ENCODE measurements at places on chromosomes 3 and 15.
A peak's percentile ranks its signal among the peaks of the same experiment; 100 is the strongest.

GRCh38 chr3:17369973-17370372 lies 372.5 kb downstream of the TBC1D5 start:
- DNase-seq, result no peak

DNA sequence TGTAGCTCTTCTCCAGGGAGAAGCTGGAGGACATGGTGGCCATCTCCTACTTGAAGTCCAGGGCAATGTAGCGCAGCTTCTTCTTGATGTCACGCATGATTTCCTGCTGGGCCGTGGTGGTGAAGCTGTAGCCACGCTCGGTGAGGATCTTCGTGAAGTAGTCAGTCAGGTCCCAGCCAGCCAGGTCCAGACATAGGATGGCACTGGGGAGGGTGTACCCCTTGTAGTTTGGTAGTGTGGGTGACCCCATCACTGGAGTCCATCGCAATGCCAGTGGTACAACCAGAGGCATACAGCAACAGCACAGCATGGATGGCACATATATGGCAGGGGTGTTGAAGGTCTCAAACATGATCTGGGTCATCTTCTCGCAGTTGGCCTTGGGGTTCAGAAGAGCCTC lies 7.0 kb upstream of the LPCAT4 start:
- no peak for DNase-seq

GRCh38 chr3:65979162-65979561 lies 59.6 kb downstream of the MAGI1 start:
- peak; percentile 68 for DNase-seq

DNA sequence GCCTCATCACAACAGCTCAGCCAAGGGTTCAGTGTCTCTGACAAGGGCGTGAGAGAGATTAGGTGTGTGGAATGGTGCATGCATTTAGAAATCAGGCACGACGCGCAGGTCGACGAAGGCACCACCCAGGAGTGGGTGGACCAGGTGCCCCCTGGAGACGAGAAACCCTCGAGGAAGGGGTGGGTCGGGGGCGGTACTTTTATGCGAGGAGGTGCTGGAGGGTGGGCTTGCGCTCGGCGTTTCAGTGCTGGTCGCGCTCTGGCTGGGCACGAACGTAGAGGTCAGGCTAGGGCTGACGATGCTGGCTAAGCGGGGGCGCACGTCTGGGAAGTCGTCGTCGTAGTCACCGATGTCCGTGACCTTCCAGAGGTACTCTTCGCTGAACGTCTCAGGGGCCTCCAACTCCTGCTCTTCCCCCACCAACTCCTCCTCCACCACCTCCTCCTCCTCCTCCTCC lies 393 bp downstream of the ERICH6 start:
- peak; percentile 29 for DNase-seq

DNA sequence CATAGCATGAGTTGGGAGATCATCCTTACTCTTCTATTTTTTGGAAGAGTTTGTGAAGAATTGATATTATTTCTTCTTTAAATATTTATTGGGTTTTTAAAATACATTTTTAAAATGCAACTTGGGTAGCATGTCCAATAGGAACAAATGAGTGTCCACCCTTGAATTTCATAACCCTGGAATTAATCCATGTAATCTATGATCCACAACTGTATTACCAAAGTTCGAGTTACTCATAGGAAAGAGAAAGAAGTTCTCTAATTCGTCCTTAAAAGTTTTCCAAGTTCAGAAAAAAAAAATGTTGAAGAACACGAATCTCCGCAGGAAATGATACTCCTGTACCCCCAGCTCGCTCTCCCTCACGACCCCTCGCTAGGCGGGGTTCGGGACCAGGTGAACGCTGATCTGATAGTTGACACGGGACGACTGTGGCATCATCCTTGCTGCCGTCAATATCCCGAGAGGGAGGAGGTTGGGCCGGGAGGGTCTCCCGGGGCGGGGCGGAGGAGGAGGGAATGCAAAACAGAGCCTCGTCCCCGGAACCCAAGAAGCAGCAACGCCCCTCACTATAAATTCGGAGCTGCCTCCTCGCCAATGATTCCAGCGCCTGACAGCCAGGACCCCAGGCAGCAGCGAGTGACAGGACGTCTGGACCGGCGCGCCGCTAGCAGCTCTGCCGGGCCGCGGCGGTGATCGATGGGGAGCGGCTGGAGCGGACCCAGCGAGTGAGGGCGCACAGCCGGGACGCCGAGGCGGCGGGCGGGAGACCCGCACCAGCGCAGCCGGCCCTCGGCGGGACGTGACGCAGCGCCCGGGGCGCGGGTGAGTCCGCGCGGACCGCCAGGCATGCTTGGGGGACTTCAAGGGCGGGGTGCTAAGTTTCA lies at the start of gene AGTR1:
TSS of gene AGTR1 (plus strand) at position 598 of the 884 bp plus-strand sequence. CDS start 43,133 bp downstream, outside the sequence.
- DNase-seq, result peak; percentile 85

DNA sequence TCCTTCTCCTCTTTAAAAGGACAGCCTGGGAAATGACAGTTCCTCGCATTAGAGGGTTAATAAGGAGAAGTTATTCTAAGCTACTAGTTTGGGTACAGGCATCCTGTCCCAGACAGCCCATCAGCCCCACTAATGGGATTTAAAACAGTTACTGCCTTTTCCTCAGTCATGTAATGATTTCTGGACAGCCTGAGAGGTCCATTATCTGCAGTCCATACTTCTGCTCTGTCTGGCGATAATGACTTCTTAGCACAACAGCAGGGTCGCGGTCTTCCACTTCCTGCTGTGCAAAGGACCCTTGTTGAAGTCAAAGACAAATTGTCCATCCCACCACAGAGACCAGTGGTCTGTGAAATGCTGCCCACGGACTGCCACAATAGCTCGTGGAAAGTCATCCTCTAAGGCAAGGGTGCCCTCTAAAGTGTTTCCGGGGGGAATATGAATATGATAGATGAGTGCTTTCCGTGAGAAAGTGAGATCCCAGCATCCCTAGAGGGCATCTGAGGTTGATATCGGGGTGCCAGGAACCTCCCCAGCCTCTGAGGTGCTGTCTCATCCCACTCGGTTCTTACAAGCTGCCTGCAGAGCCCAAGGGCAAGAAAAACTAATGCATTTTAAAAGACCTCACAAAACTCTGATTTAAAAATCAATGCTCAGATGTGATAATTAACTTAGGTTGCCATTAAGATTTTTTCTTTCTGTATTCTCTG lies 100.7 kb downstream of the SHOX2 start:
- no peak for DNase-seq

GRCh38 chr3:183287301-183287971 lies 34.4 kb downstream of the B3GNT5 start:
- DNase-seq, result no peak

DNA sequence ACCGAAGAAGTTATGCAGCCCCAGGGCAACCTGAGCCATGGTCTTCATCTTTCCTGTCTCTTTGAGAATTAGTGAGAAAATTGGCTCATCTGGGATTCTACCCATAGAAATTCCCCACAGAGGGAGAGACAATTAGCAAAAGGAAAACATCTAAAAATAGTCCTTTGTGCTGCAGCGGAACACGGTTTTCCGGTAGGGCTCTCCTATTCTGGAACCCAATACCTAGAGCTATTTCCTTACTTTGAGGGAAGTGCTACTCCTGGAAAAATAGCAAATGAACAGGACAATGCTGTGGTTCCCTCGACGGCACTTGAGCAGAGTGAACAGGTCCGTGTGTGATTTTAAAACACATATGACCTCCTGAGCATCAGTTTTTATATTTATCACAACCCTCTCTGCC lies 210.5 kb downstream of the FGF12 start:
- no peak for DNase-seq

GRCh38 chr15:93860701-93861100 lies 370.7 kb upstream of the MCTP2 start:
- DNase-seq, result no peak

DNA sequence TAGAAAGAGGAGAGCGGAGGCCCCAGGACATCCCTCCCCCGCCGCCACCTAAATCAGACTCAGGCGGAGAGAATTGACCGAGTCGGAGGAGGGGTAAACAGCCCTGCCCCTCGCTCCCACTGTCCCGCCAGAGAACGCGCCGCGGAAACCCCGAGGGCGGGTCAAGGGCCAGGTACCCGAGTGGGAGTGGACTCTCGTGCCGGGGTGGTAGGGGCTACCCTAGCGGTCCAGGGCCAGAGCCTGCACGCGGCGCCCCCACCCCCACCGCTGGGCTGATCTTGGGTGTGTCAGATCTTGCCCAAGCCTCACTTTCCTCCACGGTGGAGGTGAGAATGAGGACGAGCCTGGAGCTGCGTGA lies 19.0 kb downstream of the SPATA12 start:
- DNase-seq, result no peak

DNA sequence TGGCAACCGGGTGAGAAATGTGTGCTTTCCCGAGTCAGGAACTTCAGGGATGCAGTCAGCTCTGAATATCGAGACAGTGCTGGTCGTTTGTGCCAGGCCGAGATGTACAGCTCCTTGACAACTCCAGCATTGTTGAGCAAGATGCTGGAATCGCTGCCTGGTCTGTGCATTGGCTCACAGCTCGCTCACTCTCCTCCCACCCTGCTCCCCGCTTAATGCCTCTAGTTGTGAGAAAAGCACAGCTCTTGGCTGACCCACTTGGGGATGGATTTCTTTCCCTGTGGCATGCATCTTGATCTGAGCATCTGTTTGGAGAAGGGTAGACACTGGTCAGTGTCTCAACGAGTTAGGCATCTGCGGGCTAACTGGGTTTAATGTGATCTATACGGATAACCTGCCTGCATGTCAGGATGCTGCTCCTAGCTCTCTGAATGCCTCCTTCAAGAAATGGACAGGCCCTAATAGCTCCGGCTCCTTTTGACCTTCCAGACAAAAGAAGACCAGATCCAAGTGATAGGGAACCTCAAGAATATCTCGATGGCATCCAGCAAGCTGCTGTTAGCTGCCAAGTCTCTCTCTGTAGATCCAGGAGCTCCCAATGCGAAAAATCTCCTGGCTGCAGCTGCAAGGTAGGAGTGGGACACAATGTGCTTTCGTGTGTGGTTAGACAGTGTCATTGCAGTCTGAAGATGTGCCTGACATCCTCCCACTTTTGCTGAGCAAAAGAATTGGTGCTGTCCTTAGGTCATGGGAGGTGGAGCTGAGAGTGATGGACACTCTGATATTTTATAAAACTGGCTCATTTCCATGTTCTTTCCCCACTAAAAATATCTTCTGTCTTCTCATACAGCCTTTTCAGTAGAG lies 302.2 kb upstream of the TPM1 start:
- DNase-seq, result no peak

DNA sequence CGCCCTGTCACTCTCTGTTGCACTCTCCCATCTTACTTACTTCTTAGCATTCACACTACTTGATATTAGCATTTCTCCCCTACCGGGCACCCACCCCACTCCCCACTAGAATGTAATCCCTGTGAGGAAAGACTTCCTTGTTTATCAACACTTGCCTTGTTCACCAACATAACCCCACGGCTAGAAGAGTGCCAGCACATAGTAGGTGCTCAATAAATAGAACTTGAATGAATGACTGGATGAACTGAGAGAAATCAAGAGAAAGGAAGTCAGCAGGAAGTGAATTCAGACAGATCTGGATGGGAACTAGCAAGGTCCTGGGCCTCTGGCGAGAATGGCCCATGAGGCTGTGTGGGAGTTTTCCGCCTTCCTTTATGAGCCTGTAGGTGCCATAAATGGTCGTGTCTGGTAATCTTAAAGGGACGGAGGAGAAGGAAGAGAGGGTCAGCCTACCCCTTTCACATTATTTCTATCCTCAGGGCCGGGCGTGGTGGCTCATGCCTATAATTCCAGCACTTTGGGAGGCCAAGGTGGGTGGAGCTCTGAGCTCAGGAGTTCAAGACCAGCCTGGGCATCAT lies 42.4 kb upstream of the HERC1 start:
- DNase-seq, result no peak

GRCh38 chr15:57134851-57135250 lies 216.4 kb downstream of the TCF12 start:
- peak; percentile 91 for DNase-seq

DNA sequence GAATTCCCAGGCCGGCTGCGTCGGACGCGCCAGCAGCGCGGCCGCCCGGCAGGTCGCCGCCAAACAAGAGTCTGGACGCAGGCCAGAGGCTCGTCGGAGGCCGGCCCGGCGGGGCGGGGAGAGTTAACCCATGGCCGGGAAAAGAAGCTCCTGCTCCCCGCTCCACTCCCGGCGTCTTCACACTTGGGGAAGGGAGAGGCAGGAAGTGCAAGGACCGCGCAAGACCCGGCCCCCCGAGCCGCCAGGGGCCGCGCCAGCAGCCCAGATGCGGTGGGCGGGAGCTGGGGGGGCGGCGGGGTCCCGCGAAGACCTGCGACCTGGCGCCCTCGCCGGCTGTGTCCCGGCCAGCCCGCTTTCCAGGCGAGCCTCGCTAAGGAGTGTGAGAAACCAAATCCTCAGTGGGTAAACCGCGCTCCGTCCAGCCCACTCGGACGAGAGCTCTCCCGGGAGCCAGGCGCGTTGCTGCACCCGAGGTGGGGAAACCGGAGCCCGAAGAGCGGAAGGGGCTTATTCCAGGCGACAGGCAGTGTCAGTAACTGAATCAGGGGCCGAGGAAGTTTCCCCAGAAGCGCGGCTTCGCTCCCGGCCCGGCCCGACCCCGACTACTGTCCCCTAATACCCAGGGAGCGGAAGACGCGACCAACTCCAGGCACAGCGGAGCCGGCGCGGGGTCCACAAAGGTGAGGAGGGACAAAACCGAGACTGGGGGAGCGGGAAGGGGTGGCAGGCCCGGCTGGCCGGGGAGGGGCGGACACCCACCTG lies 721 bp downstream of the ADAMTS7 start:
- no peak for DNase-seq

DNA sequence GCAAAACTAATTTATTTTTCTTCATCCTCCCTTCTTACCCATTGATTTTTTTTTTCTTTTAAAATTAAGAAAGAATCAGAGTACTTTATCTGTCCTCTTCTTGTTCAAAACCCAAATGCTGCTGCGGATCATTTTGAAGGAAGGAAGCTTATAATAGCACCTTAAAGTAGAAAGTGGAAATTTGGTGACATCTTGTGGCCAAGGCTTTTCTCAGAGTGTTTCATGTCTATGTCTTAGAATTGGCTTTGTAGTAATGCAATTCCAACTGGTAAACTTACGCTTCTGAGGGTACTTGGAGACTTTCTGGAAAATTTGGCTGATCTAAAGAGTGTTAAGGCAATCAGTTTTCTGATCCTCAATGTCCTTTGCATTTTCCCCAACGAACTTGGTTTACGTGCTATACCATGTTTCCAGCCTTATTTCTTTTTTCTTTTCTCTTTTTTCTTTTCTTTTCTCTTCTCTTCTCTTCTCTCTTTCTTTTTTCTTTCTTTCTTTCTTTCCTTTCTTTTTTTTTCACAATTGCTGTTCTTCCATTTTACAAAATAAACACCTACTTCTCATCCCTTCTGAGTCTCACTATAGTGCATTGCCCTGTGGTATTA lies 30.7 kb downstream of the C3orf38 start:
- DNase-seq, result peak; percentile 33

GRCh38 chr3:117149584-117149983 lies 440.0 kb downstream of the TUSC7 start:
- DNase-seq, result no peak

GRCh38 chr3:50539356-50540286 lies 27.9 kb downstream of the C3orf18 start:
- DNase-seq, result no peak

GRCh38 chr15:53527996-53528395 lies 231.5 kb downstream of the WDR72 start:
- no peak for DNase-seq
